Ureter (tissue), 1 donor: ENCODE measurements at places on chromosomes 2 and 18. TPM values are rescaled to one million over a fixed set of nuclear protein-coding genes. Genes with fewer than 3 reads are reported as not detected.

Gene GALNT5
- total RNA-seq, result 0.29 TPM

Gene GALR1
- not detected for total RNA-seq

DNA sequence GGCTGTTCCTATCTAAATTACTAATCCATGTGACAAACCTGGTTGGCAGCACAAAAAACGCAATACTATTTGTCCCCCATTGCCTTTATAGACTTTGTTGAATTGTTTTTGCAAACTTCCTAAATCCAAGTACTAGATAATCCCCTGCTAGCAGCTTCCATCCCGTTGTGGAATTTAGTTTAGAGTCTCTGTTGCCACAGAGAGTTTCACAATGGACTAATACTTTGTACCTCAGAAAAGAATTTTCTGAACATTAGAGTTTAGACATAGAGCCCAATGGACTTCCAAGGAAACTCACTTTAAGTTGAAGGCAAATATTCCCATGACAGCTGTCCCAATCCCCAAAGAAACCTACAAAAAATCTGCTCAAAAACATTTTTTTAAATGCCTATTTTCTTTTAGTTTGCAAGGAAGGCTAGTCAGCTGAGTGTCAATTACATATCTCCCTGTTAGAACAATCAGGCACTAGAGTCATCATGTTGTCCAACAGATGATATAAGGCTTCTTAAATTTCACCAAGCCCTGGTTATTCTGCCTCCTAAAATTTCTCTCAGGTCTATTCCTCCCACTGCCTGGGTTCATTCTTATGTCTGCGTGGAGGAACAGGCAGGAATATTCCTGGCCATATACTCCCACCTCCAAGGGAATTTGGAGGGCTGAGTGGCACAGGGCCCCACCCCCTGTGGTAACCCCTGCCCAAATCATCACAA, 27.2 kb downstream of the RNF152 start:
- DNase-seq, result no peak

- DNase-seq, result no peak
Measured at GRCh38 chr2:105824446-105824845, 79.7 kb downstream of the NCK2 start.

- no peak for DNase-seq
Measured at GRCh38 chr2:134185639-134186038, 68.2 kb upstream of the MGAT5 start.
